GOT3 (cell line): ENCODE measurements at places on chromosomes 2 and 18.

GRCh38 chr2:167940734-167941507 is 306.5 kb downstream of the STK39 start:
- no peak for DNase-seq

GRCh38 chr2:20917719-20918572 is 95.0 kb upstream of the LDAH start:
- DNase-seq: no peak

DNA sequence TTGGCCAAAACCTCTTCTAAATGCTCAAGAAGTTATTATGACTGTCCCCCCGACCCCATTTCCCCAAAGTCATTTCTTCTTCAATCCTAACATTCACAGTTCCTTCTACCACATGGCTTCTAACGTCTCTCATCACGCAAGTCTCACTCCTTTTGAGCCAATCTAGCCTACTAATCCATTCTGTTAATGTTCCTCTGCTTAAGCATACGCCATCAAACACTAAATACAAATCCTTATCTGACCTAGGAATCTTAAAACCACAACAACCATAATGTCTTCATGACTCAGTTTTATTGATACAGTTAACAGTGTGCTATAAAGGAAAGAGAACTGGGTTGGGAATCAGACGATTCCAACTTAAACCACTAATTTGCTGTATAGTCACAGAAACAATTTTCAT is 23.9 kb downstream of the HNRNPLL start:
- no peak for DNase-seq

GRCh38 chr2:107627164-107627563 is 199.5 kb upstream of the RGPD4 start:
- DNase-seq: no peak

- no peak for DNase-seq
Measured at GRCh38 chr2:61443342-61444041, 27.4 kb downstream of the USP34 start.

DNA sequence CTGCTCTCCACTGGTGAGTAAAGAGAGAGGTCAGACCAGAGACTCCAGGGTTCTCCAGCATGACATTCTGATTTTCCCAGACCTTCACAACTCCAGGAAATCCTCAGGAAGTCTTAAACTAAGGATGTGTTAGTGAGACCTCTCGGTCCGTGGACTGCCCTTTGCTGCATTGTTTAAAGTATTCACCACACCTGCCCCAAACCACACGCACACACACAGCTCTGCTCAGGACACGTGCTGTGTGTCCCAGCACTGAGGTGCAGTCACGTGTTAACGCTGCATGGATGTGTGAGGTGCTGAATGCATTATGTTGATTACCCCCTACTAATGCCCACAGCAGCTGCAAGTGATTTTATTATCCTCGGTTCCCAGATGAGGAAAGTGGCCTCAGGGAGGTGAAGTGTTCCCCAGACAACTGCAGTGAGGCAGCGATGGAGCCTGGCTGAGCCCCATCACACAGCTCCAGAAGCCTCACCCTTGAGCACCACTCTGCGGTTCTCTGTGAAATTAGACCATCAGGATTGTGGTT is 68.4 kb downstream of the TRAPPC12 start:
- no peak for DNase-seq

DNA sequence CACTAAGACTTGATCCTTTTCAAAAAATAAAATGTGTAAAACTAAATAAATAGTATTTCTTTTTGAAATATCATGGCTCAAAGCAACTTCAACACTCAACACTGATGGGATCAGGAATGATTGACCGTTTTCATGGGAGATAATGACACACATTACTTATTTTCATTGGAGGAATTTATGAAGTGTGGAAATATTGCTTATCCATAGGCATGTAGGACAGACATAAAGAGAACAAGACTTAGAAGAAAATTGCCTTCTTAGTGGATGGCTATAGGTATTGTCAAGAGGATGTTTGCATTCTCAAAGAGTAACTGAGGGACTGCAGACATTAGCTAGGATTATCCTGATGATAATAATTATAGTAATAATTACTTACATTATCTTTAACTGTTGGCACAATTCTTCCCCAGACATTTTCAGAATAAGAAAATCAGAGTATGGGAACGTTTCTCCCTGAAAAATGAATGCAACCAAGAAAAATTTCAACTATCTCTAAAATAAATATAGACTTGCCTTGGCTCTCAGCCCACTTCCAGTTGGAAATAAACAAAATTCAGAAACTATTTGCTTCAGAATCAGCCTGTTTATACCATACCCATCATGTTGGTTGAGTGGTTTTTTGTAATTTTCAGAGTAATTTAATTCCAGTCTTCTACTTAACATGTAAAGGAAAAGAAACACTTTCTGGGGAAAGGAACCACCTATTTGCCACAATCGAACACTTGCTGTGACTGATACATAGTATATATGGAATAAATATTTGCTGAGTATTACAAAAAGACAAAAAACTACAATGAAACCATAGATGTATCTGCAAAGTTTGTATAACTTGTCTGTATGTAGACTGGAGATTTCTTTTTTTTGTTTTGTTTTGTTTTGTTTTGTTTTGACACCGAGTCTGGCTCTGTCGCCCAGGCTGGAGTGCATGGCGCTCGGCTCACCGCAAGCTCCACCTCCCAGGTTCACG is 165.7 kb downstream of the TMX3 start:
- no peak for DNase-seq

DNA sequence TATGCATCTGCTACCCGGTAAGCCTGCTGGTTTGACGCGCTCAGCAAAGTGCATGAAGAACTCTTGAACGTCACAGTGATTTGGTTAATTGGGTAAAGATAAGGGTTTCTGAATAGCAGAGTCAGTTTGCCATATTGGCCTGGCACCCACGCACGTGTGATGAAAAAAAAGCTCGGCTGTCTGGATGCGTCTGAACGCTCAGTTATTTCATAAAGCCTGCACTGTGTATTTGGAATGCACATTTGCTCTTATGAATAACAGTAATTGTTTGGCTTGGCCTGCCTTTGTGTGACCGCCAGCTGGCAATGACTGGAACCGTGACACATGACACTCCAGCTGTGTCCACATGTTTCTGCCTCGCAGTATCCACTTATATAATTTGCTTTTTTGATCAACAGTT is 129.2 kb upstream of the MEIS1 start:
- DNase-seq: no peak

GRCh38 chr2:237625216-237625705 is 2.1 kb upstream of the LRRFIP1 start:
- DNase-seq: no peak

DNA sequence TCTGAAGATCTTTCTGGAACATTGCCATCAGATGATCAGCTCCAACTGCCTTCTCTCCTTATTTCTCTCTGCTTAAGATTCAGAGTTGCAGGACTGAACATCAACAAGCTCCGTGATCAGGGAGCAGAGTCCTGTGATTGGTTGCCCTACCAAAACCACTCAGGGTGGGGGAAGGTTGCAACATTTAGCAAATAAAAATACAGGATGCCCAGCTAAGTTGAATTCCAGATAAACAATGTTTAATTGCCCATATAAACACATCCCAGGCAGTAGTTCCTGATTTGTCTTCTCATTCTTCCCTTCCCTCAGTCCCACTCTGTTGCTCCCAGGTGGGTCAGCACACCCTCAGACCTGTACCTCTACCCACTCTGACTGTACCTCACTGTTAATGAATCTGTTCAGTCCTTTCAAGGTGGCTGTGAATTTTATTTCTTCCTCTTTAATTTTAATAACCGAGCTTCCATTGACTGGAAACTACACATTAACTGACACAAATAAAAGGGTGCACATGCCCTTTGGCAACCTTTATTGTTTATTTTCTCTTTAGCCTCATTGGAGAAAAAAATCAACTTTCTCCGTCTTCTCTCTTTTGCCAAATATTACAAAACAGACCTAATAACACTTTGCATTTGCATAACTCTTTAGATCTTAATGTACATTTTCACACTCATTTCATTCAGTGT is 167.1 kb upstream of the PKDCC start:
- DNase-seq: no peak
